ENCODE measurements at places on chromosomes 12 and 14.

GRCh38 chr14:92105073-92105892 lies 1.1 kb downstream of the ATXN3 start:
- no peak for DNase-seq

GRCh38 chr12:128402486-128403243 lies 135.7 kb downstream of the TMEM132C start:
- DNase-seq: no peak

GRCh38 chr14:104460791-104461651 lies 118.5 kb upstream of the C14orf180 start:
- DNase-seq: no peak

GRCh38 chr14:65772921-65773574 lies 360.5 kb downstream of the FUT8 start:
- no peak for DNase-seq

DNA sequence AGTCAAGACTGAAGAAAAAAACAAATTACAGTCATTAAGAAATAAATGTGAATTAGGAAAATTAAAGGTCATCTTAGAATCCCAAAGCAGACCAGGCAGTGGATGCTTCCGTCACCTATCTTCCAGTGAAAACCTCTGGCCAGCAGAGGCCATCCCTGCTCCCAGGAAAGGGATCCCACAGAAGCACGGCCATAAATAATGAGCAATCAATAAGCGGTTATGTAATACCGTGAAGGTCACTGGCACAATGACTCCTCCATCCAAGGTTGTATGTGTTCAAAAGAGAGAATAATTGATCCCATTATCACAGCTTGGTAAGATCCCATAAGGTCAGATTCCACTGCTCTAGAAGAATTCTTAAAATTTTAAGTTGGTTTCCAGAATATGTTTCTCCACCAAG lies 85.7 kb downstream of the PPP2R5E start:
- DNase-seq: no peak

DNA sequence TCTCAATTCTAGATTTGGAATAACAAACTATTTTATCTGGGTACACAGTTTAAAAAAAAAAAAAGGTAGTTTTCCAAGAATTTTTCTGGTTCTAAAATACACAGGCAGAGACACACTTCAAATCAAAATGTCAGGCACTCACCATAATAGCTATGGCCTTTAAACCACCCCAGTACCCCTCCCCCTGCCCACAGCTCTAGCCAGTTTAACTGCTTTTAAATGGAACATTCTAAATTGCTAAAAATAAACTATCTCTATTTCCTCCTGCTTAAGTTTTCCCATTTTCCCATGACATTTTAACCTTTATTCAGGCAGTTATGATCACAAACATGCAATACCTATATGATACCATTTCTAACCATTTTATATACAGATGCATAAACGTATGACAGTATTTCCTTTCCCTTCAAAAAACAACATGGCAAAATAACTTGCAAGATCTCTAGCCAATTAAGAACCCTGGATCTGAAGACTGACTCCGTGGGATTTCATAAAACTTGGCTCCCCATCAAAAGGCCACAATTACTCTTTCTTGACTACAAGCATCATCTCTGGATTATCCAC lies 46.3 kb downstream of the PPP2R5E start:
- no peak for DNase-seq

DNA sequence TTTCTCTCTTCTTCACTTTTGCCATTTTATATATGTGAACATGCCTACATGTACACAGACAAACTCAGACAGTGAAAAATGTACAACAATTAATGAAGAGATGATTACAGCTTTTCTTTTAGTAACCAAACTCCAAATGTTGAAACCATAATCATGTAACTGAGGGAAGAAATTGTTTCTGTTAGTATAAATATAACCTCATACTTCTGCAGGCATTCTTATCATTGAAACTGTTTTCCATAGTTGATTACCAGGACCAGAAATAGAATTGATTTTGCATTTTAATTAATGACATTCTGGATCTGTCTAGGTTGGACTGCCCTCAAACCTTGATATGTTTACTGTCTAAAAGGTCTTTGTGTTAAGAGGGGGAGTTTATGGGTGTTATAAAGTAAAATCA lies 3.2 kb downstream of the ANO4 start:
- DNase-seq: no peak

DNA sequence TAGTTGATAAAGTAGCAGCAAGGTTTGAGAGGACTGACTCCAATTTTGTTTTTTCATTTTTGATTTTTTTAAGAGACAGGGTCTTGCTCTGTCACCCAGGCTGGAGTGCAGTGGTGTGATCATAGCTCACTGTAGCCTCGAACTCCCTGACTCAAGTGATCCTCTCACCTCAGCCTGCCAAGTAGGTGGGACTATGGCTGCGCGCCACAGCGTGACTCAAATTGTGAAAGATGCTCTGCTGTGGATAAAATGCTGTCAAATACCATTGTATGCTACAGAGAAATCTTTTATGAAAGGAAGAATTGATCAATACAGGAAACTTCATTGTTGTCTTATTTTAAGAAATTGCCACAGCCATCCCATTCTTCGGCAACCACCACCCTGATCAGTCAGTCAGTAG lies 48.3 kb downstream of the SCN8A start:
- peak; percentile 11 for DNase-seq

DNA sequence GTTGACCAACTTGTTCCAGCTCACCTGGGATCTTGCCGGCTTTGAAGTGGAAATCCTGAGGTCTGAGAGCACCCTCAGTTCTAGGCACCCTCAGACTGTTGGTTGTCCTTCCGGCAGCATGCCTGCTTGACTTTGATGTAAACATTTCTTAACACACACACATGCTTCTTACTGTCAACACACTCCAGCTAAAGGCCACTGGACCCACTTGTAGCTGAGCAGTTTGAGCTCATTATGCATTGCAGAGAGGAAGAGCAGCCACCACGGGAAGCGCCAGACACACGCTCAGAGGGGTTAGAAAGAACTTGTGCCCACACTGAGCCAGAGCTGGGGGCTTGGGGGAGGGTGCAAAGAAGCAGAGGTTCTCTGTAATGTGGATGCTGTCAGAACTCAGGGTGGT lies 55.8 kb downstream of the TNFAIP2 start:
- DNase-seq: no peak

DNA sequence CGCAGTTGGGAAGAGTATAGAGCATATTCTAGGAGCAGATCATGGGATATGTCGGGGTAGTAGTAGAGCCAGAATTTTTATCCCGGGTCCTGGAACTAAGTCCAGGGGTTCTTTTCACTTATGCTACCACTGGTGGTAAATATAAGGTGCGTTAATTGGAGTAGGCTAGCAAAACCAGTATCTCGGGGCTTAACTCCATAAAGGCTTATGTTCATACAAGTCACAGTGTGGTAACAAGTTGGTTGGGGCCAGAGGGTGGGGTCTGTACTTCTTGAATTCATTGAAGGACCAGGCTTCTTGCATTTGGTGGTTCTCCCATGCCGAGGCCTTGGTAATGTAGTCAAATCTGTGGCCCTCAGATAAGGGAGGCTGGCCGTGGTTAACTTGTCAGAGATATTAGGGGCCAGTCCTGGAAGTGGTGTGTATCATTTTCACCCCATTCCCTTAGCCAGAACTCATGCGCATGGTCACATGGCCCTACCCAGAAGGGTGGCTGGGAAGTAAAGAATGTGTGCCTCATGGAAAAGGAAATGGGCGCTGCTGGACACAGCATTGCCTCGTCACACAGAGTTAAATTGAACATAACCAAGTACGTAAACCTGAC lies 1.5 kb upstream of the ZNF641 start:
- DNase-seq: no peak

DNA sequence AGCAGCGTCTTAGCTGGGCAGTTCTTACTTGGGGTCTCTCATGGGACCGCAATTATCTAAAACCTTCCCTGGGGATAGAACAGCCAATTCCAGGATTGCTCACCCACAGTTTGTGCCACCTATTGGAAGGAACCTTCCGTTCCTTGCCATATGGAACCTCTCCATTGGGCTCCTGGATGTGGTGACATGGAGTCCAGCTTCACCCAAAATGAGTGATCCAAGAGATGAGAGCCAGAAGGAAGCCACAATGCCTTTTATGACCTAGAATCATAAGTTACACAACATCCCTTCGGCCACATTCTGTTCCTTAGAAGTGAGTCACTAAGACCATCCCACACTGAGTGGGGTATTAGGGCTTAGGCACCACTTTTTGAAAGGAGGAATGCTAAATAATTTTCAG lies 164.4 kb downstream of the FBXL14 start:
- no peak for DNase-seq

DNA sequence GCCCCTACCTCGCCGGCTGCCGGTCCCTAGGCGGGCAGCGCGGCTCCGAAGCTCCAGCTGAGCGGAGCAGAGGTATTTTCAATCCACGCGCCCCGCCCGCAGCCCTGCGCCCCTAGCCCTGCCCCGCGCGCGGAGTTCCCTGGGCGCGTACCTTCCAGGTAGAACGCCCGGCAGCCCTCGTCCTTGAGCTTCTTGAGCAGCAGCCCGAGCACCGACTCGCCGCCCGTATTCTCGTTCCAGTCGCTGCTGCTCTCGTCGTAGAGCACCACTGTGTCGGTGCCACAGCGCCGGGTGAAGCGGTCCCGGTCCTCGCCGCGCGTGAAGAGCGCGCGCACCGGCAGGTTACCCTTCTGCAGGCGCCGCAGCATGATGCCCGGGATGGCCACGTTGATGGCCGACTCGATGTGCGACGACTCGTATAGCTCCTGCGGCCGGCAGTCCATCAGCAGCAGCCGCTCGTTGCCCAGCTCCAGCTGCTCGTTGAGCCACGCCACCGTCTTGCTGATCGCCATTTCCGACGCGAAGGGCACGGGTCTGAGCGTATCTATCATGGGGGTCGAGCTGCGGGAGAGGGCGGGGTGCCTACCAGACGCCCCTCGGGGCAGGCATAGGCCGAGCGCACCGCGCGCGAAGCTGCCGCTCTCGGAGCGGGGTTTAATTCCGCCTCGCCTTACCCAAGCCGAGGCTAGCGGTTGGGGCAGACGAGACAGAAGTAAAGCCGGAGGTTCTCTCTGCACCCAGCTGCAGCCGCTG lies 636 bp downstream of the DUSP6 start:
- DNase-seq: peak; percentile 44

GRCh38 chr14:60722357-60723115 lies 1.6 kb downstream of the SIX4 start:
- peak; percentile 7 for DNase-seq

- DNase-seq: no peak
These were observed 68.2 kb downstream of the SRGAP1 start for GRCh38 chr12:63912651-63913050.

DNA sequence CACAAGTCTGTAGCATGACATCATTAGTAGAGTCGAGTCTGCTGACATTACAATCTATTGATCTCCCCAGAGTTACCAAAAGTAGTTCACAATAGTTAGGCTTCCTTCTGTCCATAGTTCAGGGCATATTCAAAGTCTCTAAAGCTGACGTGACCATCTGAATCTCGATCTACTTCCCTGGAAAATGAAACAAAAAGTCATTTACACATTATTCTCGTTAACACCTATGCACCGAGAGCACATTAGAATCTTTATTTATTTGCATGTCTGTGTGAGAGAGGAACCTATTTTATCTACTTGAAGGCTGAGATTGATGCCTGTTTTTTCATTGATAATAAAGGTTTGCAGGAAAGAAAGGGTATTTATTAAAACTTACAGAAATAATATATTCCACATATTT lies 157.4 kb downstream of the EFCAB11 start:
- no peak for DNase-seq

- no peak for DNase-seq
These were observed 170.5 kb downstream of the CAND1 start for GRCh38 chr12:67439611-67440010.

DNA sequence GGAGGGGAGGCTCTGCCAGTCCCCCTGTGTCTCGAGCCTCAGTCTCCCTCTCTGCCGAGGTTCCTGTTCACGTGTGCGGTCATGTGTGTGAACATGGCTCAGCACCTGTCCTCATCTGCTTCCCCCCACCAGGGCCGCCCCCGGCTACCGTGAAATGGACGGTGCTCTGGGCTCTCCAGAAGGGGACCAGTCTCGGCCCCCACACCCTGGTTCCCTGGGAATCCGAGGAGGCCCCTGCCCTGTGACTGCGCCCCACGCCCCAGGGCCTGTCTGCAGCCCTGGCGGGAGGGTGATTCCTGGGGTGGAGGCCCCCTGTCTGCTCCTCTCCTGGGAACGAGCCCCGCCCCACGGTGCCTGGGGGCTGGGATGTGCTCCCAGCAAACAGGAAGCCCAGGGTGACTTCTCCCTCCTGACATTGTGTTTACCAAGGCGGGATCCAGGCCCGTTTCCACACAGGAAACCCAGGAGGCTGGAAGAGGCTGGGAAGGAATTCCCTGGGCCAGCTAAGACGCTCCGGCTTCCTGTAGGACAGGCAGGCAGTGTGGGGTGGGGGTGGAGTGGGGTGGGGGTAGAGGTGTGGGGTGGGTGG lies 46.6 kb downstream of the KIF26A start:
- DNase-seq: no peak

GRCh38 chr12:76010732-76011458 lies 20.7 kb downstream of the PHLDA1 start:
- DNase-seq: no peak

GRCh38 chr12:100141666-100141997 lies 1.0 kb downstream of the BLTP3B start:
- peak; percentile 20 for DNase-seq

- DNase-seq: no peak
These were observed 8.1 kb downstream of the LGALS3 start for GRCh38 chr14:55136885-55137786.

- no peak for DNase-seq
These were observed 28.6 kb upstream of the ARL1 start for GRCh38 chr12:101436136-101436535.

DNA sequence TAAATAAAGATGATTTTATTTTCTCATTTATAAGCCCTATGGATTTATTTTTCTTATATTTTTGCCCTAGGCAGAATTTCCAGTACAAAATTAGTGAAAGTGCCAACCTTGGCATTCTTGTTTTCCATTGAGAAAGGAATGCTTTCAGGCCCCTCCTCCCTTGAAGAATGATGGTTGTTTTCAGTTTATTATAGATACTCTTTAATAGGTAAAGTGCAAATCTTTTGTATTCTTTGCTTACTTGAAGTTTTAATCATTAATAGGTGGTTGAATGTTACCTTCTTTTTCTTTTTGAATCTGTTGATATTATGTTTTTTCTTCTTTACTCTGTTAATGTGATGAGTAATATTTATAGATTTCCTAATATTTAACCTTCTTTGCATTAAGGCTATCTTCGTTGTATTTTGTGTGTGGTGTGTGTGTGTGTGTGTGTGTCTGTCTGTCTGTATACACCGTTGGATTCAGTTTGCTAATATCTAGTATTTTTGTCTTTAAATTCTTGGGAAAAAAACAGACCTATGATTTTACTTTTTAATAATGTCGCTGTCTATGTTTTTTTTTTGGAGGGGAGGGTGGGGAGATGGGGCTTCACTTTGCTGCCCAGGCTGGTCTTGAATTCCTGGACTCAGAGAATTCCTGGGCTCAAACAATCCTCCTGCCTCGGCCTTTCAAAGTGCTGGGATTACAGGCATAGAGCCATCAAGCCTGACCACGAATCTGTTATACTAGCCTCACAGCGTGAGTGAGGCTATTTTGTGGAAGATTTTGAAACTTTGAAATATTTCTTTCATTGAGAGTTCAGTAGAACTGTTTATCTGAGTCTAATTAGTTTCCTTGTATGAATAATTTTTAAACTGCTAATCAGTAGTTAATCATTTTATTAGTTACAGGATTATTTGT lies 13.5 kb downstream of the SRGAP1 start:
- no peak for DNase-seq

All from stimulated activated CD4-positive, alpha-beta T cell treated with anti-CD3 and anti-CD28 coated beads, Interleukin-1b, Interleukin-23, amount 100 ng/mL, for 48 hours (primary cell).